Glutamatergic neuron (in vitro differentiated cells): ENCODE measurements at places on chromosomes 7 and 10. TPM values are rescaled to one million over a fixed set of nuclear protein-coding genes. Genes with fewer than 3 reads are reported as not detected.

GRCh38 chr7:20395104-20395503, 64.4 kb downstream of the ITGB8 start:
- no peak for DNase-seq

DNA sequence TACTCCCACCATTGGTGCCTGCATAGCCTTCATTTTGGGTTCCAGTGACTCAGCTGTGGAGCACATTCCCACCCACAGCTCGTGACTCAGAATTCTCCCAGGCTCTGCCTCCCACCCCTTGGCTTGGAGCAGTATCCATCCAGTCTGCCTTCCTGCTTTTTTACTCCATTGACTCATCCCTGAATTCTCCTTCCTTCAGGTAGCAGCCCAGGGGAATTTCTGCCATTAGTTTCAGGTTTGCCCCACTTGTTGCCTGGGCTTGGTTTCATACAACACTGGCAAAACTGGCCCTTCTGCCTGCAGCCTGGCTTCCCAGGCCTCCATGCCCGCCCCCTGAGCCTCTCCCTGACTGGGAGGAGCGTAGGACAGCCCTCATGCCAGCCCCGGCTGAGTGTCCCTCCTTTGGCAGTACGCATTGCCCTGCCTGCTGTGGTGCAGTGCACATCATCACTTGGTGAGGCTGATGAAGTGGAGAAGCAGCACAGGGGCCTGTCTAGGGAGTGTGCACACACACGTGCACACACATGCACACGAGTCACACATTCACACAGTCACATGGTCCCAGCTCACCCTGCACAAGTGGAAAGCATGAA, 55.0 kb downstream of the SNX10 start:
- DNase-seq = no peak

GFRA1 gene
- 347 TPM for total RNA-seq

DNA sequence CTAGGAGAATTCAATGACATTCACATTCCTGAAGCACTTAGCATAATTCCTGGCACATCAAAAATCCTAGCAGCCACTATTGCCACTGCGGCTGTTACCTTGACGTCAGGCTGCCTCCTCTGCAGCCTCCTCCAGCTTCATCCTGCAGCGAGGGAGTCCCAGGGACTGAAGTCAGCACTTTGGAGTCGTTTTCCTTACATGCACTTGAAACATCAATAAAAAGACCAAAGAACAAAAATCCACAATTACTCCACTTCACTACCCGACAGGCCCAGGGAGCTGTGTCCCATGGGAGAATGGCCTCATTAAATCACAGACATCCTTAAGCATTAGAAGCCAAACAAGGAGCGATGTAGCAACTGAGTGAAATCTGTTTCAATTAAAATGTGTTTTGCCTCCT, 48.6 kb upstream of the NANOS1 start:
- peak; percentile 38 for DNase-seq

GRCh38 chr10:73635781-73636180, 5.5 kb downstream of the MYOZ1 start:
- no peak for DNase-seq

DNA sequence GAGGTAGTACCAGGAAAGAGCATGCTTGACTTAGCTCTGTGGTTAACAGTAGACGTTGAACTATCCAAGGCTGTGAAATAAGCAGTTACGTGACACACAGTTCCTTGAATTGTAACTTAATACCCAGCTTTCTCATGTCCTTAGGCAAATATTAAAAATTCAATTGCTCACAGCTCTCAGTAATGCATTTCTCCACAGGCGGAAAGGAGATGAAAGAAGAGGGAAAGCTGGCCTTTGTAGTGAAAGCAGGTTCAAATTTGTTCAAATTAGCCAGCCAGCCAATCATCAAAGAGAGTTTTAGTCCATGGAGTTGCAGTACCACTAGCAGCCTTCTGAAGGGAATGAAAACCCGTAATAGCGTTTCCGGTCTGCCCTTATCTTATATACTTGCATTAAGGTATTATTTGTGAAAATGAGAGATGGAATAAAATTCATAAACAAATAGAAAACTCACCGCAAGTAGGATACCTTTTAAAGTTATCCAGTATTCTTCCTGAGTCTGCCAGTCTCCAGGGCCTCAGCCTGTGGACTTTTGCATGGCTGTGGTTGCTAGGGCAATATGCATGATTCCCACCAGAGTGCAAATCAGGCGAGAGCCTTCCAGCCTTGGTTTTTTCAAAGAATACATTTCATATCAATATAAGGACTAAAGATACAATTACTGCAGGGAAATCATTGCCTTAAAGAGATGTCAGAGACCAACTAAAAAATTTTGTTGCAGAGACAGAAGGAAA, 795.5 kb downstream of the TNS3 start:
- DNase-seq = no peak

DNA sequence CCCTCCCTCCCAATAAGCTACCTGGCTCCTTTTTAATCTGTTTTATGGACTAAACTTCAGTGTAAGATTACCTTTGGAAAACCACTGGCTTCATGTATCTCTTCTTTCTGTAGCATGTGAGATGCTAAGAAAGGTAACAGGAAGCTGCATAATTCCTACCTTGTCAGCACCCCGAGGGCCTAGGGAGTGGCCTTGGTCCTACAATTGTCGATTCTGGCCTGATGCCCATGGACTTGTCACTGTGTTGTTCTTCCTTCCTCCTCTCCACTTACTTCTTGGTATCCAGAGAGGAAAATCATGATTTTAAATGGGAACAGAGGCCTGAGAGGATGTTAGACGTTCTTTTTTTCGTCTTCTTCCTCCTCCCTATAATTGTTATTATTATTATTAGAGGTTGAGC, 42.9 kb upstream of the PDZD8 start:
- no peak for DNase-seq

DNA sequence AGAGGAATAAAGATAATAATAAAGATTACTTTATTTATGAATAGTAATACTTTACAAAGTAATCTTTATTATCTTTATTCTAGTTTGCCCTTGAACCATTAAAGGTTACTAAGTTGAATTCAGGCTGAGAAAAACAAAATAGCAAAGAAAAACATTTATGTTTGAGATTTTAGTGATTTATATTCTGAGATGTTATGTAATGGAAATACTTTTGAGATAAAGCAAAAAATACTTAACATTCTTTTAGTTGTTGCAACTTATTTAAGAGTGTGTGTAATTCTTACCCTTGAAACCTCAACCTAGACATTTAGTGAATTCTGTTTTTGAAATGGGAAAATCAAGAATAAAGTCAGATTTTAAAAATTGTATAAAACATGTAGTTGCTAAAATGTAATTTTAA, 40.0 kb downstream of the MINPP1 start:
- DNase-seq = no peak
